ENCODE measurements at places on chromosomes 16 and 17.
A peak's percentile ranks its signal among the peaks of the same experiment; 100 is the strongest.

- peaks cover 11% of the 10 kb centered on the region for H3K4me1 ChIP-seq
- H3K4me3 ChIP-seq: peak overlapping the region; percentile 97
- H3K27ac ChIP-seq: peak overlapping the region; percentile 81
- H3K36me3 ChIP-seq: peaks cover 36% of the 10 kb centered on the region
- no peak for DNase-seq
- H3K27me3 ChIP-seq: no peaks in the 10 kb centered on the region
These were observed 572 bp downstream of the PGP start for GRCh38 chr16:2213817-2214718.

GRCh38 chr16:4097826-4098240 lies 18.4 kb downstream of the ADCY9 start:
- no peak overlapping the region for H3K27ac ChIP-seq

DNA sequence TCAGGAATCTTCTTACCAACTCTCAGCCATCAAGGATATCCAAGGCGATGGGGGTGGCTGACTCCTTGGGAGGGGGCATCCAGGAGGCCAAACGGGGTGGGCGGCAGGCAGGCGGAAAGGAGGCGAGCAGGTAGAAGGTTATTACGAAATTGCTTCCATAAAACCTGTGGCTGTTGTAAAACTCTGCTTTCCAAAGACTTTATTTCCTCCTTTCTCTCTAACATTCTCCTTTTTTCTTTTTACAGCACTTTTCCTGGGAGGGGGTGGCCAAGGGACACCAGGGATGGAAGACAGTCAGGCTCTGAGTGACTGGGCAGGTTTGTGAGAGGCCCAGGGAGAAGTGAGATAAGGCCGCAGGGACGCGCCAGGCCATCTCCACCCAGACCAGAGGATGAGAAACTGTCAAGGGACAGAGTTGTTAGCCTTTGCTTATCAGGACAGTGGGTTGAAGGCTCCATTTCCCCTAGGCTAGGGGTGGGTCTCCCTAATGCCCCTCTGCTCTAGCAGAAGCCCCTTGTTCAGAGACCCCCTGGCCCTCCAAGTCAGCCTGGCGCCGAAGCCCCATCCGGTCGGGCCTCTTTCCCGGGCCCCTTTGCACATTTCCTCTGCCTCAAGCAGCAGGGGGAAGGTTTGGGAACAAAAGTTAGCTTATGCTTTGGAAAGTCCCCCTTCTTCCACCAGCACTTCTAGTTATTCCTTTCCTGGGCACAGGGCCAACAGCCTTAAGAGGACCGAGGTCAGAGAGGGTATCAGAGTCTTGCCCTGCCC lies 5.0 kb upstream of the HOXB9 start:
- no peak for DNase-seq

- H3K36me3 ChIP-seq: no peaks in the 10 kb centered on the region
- no peak for DNase-seq
- no peak overlapping the region for H3K27ac ChIP-seq
- no peak overlapping the region for H3K4me3 ChIP-seq
- peaks cover 61% of the 10 kb centered on the region for H3K27me3 ChIP-seq
These were observed 12.8 kb upstream of the CBFB start for GRCh38 chr16:67016143-67016542.

DNA sequence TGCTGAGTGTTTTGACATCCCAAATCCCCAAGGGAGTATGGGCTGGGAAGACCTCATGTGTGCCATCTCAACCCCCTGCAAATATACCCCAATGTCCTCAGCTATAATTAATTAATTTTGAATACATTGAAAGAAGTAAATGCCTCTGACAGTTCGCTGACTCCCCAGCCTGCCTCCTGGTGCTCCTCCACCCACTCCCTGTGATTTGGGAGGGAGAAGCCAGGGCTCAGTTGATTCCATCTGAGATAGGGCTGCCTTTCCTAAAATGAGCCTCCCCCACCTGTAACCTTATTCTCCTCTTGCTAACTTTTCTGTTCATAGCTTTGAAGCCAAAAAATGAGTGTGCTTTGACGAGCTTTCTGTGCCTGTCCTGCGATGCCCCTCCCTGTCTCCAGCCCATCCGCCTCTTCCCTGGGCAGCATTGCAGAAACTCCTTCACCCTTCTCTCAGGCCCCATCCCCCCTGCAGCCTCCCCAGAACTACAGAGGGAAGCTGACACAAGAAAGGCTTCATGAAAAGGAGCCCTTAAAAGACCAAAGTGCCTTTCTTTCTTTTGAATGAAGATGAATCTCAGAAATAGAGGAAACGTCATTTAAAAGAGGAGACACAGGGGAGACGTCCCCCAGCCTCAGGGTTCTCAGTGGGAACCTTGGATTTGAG lies 70.3 kb downstream of the HLF start:
- no peak overlapping the region for H3K4me3 ChIP-seq
- no peak overlapping the region for H3K27ac ChIP-seq
- H3K27me3 ChIP-seq: no peaks in the 10 kb centered on the region
- H3K4me1 ChIP-seq: peaks cover 10% of the 10 kb centered on the region
- DNase-seq: no peak

- no peak overlapping the region for H3K27ac ChIP-seq
- H3K27me3 ChIP-seq: peaks cover 7% of the 10 kb centered on the region
- no peaks in the 10 kb centered on the region for H3K4me1 ChIP-seq
- no peak for DNase-seq
- no peaks in the 10 kb centered on the region for H3K36me3 ChIP-seq
These were observed 13.3 kb upstream of the RBBP6 start for GRCh38 chr16:24525970-24526559.

GRCh38 chr17:78709119-78709681 lies 72.9 kb downstream of the CYTH1 start:
- H3K27ac ChIP-seq: no peak overlapping the region
- H3K4me1 ChIP-seq: no peaks in the 10 kb centered on the region
- H3K4me3 ChIP-seq: no peak overlapping the region
- H3K27me3 ChIP-seq: no peaks in the 10 kb centered on the region

GRCh38 chr17:73430165-73430680 lies 118.4 kb upstream of the CDC42EP4 start:
- DNase-seq: no peak
- peaks cover 25% of the 10 kb centered on the region for H3K36me3 ChIP-seq
- no peak overlapping the region for H3K27ac ChIP-seq
- H3K4me1 ChIP-seq: no peaks in the 10 kb centered on the region
- no peak overlapping the region for H3K4me3 ChIP-seq

DNA sequence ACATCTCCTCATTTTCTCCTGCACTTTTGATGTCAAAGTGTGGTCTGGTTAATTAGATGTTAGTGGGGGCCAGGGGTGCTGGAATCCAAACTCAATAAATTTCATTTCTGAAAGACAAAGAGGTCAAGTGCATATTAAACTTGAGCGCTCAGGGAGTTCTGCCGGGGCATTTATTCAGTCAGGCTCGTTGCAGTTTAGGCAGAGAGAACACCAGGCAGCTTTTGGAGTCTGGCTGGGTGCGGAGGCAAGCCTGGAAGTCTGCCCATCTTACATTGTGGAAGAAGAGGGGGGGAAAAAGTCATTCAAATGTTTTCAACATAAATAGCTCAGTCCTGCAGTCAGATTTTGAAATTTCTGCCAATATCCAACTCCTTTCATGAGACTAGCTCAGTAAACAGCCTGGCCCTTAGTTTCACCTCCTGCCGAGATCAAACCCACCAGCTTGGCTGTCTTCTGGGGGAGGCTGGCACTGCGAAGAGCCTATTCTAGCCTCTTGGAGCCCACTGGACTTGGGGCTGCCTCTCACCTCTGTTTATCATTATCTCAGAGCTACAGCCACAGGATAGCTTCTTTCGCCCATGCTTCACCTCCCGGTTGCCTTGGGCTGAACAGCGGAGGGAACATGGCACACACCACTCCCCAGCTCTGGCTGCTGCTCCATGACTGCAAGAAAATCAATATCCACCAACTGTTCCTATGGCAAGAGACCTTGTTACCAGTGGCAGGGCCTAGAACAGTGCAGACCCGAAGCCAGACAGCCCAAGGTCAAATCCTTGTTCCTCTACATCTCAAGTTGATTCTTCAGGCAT lies 177.4 kb upstream of the CDH5 start:
- no peaks in the 10 kb centered on the region for H3K4me1 ChIP-seq
- no peak overlapping the region for H3K4me3 ChIP-seq
- no peak for DNase-seq

GRCh38 chr17:46002311-46002972 lies 3.4 kb downstream of the STH start:
- no peaks in the 10 kb centered on the region for H3K4me1 ChIP-seq
- DNase-seq: peak; percentile 73
- H3K4me3 ChIP-seq: no peak overlapping the region
- no peak overlapping the region for H3K27ac ChIP-seq
- no peaks in the 10 kb centered on the region for H3K27me3 ChIP-seq

DNA sequence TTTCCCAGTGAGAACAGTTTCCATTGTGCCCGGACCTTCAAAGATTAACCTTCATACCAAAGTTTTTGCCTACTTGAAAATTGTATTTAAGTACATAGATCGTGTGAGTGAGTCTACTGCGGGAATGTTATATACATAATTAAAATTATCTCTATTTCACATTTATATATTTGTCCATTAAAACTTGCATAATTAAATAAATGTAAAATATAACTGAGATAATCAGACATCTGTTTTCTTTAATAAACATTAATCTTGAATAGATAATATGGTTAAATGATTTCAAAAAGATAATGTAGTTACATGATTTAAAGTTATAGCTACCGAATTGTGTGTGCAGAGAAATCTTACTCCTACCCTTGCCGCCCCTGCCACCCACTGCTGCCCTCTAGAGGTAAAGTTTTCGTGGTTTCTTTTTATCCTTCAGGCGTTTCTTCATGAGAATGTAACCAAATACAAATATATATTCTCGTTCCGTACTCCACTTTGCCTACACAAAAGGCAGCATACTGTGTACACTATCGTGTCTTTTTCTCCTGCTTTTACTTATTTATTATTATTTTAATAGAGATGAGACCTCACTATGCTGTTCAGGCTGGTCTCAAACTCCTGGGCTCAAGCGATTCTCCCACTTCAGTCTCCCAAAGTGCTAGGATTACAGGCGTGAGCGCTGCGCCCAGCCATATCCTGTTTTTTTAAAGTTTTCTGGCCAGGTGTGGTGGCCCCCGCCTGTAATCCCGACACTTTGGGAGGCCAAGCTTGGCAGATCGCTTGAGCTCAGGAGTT lies 35.6 kb downstream of the RPA1 start:
- H3K27me3 ChIP-seq: no peaks in the 10 kb centered on the region
- H3K36me3 ChIP-seq: peaks cover 12% of the 10 kb centered on the region
- H3K27ac ChIP-seq: no peak overlapping the region
- no peak for DNase-seq
- H3K4me1 ChIP-seq: no peaks in the 10 kb centered on the region

- H3K4me1 ChIP-seq: no peaks in the 10 kb centered on the region
- peaks cover 2% of the 10 kb centered on the region for H3K36me3 ChIP-seq
- no peaks in the 10 kb centered on the region for H3K27me3 ChIP-seq
- DNase-seq: no peak
- no peak overlapping the region for H3K27ac ChIP-seq
These were observed 46.6 kb downstream of the PHKB start for GRCh38 chr16:47507701-47508100.

DNA sequence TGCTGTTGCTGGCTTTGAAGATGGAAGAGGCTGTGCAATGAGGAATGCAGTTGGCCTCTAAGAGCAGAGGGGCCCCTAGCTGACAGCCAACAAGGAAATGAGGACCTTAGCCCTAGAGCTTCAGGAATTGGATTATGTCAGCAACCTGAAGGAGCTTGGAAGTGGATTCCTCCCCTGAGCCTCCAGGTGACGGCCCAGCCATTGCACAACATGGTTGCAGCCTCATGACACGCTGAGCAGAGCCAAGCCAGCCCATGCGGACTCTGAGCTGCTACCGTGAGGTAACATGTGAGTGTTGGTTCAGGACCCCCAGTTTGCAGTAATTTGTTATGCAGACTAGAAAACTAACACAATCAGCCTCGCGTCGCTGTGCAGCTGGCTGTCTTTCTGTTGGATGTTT lies 20.2 kb downstream of the CCDC42 start:
- DNase-seq: no peak
- H3K27ac ChIP-seq: no peak overlapping the region
- no peak overlapping the region for H3K4me3 ChIP-seq
- no peaks in the 10 kb centered on the region for H3K36me3 ChIP-seq
- no peaks in the 10 kb centered on the region for H3K27me3 ChIP-seq

DNA sequence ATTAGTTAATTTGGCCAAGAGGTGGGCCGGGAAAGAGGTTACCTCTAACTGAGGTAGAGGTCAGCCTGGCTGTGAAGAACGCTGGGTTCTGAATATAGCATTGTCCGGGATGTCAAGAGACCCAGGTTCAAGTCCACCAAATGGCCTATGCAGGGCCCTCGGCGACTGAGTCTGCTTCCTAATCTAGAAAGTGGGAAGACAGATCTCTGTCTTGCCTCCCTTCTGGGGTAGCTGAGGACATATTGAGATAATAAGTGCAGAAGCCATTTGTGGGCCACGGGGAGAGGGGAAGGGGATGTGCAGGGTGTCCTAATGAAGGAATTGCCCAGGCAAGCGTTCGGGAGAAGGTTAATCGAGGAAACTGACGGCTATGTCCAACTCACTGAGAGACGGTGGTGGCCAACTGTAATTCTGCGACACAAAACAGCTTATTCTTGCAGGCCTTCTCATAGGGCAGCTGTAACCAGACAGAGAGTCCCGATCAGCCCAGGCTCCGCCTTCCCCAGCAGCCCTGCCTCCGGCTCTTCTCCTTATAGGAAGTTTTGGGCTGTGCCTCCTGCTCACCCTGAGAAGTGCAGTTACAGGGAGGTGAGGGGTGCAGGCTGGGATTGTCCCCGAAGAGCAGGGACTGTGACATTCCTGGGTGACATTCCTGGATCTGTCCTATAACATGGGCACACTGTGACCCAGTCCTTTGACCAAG lies 15.9 kb downstream of the HASPIN start:
- no peaks in the 10 kb centered on the region for H3K36me3 ChIP-seq
- H3K4me1 ChIP-seq: peaks cover 6% of the 10 kb centered on the region
- H3K27ac ChIP-seq: no peak overlapping the region
- DNase-seq: no peak
- H3K27me3 ChIP-seq: peaks cover 5% of the 10 kb centered on the region

- H3K27me3 ChIP-seq: no peaks in the 10 kb centered on the region
- no peak overlapping the region for H3K4me3 ChIP-seq
- peaks cover 10% of the 10 kb centered on the region for H3K4me1 ChIP-seq
- DNase-seq: no peak
- H3K36me3 ChIP-seq: peaks cover 79% of the 10 kb centered on the region
- H3K27ac ChIP-seq: no peak overlapping the region
These were observed 3.9 kb downstream of the TELO2 start for GRCh38 chr16:1497014-1497598.

- H3K4me1 ChIP-seq: no peaks in the 10 kb centered on the region
- H3K4me3 ChIP-seq: no peak overlapping the region
- no peak overlapping the region for H3K27ac ChIP-seq
These were observed 39.2 kb upstream of the IRF8 start for GRCh38 chr16:85859818-85860125.

DNA sequence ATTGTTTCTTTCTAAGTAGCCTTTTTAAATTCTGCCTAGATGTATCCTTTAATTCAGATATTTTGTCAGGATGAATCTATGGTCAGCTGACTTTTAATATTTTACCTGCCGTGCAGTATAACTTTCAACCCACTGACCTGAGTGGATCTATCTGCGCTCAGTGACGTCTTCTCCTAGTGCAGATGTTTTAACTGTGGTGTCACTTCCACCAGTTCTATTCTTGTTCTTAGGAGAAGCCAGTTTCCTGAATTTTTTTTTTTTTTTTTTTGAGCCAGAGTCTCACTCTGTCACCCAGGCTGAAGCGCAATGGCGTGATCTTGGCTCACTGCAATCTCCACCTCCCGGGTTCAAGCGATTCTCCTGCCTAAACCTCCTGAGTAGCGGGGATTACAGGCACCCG lies 5.0 kb upstream of the TM4SF5 start:
- no peak for DNase-seq
- no peaks in the 10 kb centered on the region for H3K4me1 ChIP-seq
- peaks cover 14% of the 10 kb centered on the region for H3K27me3 ChIP-seq
- no peaks in the 10 kb centered on the region for H3K36me3 ChIP-seq
- no peak overlapping the region for H3K27ac ChIP-seq
- H3K4me3 ChIP-seq: no peak overlapping the region
